ENCODE measurements at places on chromosomes 11 and 22.

DNA sequence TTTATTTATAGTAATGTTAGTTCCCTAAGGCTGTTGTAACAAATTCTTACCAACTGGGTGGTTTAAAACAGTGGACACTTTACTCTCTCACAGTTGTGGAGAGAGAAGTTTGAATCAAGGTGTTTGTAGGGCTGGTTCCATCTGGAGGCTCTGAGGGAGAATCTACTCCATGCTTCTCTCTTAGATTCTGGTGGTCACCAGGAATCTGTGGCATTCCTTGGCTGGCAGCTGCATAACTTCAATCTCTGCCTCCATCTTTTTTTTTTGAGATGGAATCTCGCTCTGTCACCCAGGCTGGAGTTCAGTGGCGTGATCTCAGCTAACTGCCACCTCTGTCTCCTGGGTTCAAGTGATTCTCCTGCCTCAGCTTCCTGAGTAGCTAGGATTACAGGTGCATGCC lies 46.3 kb downstream of the LDLRAD3 start:
- DNase-seq: no peak

DNA sequence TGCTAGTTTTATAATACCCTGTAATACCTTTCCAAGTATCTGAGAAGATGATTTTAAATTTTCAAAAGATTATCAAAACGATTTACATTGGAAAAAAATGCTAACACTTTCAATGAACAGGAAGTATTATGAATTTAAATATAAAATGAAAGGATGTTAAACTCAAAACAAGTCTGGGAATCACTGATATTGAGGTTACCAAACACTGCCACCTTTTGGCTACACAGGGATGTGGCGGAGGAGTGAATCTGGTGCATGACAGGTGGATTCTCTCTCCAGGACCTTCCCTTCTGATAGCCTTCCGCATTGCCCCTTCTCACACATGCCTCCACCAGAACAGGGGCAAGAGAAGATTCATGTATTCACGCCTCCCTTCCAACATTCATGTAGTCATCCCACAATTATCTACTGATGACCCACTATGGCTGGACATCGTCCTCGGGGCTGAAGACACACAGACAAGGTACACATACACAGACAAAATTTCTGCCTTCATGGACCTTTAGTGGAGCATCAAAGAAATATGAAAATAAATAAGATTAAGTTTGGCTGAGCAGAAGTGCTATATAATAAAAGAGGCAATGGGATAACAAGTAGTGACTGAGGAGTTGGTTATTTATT lies 34.7 kb downstream of the ATG16L2 start:
- no peak for DNase-seq

GRCh38 chr22:43976861-43977795 lies 21.9 kb downstream of the SAMM50 start:
- no peak for DNase-seq

GRCh38 chr11:106468531-106468930 lies 391.1 kb downstream of the AASDHPPT start:
- DNase-seq: no peak

DNA sequence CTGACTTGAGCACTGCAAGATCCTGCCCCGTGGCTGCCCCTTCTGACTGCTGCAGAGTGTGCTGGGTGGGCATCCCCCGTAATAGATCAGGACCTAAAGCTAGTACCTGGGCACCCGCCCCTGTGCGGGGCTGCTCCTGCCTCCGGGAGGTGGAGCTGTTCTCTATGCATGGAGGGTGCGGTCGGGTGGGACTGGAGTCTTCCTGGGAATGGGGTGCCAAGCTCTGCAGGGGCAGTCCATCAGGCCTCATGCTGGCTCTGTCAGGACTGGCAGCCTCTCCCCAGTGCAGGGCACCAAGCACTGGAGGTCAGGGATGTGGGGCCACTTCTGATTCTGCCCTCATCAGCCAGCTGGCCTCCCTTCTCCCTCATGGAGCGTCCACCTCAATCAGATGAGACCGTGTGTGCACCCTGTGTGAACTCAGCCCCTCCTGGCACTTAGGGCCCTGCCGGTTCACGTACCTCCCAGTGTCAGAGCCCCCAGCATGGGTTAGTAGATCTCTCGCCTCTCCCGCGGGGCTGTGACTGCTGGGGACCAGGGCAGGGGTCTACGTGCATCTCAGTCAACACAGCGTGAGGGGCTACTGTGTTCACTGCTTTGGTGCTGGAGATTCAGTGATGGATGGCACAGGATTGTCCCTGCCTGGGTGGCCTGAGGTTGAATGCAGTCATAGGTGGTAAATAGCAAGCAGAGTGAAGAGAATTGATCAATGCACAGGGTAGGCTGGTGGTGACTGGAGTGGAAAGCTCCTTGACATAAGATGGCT lies 30.8 kb downstream of the MPPED1 start:
- DNase-seq: no peak

DNA sequence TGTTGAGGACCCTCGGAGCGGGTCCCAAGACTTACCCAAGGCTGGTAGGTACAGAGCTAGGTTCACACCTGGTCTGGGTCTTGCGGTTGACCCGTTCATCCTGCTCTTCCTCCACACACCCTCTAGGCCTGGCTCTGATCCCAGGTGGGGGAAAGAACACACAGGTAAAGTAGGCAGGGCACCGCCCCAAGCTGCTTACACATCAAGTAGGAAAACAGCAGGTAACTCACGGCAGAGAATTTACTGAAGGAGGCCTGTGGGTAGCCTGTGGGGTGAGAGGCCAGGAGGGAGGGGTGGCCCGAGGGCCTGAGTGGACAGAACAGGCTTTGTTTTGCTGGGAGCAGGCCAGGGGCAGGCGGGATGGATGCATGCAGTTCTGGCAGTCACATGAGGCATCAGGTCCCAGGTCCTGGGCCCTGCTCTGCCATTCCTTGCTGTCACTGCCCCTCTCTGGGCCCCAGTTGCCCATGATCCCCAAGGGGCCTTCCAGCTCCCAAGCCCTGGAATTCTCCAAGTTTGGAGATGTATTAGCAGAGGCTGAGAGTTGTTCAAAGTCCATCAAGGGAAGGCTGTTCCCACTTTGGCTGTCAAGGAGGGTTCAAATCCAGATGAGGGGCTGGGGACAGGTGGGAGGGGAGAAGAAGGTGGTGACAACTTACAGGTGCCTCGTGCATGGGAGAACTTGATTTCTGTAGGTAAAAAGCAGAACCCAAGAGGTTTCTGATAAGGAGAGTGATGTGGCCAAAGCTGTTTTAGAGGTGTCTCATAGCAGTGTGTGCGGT lies 5.7 kb downstream of the TSKU start:
- peak; percentile 56 for DNase-seq

DNA sequence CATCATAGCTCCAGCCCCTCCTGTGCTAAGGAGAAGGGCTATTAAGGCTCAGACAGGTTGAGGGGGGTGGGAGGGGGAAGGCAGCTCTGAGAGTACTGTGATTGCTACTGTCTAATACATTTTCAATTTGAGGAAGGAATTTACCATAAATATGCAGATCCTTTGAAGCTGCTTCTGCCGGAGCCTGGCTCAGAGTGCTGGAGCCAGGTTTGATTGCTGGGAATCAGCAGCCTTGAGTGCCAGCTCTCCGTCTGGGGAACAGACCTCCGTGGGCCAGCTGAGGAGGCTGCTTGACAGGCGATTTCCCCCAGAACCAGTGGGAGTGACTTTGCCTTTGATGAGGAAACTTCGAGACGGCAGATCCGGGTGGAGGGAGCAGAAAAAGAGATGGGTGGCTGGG lies 141.7 kb upstream of the TBCEL start:
- DNase-seq: no peak

DNA sequence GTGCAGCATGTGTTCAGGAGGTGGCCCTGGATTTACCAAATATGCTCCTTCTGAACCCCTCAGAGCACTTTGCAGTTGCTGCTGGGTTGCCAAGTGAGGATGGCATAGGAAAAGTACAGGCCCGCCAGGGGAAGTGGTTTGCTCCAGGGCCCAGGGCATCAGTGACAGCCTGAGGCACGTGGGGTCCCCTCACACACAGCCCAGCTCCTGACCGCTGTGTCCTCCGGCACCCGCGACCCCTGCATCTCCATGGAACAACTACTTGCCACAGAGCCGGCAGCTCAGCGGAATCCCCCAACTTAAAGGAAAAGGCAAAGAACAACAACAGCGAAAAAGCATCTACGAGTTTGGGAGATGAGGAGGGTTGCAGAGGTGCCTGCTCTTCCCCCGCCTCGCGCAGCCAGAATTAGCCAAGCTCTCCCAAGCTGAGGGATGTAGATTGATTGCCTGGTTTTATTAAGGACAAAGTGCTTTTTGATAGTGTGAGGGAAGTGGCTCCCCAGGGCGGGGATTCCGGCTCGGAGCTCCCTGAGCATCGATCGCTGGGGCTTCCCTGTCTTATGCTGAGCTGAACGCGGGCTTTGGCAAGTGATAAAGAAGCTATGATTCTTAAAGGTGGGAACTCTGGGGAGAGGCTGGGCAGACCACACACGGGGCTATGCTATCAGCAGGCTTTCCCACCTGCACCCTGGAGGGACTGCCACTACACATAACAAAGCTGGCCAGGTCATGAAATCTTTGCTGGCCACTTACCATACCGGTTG lies 174.5 kb downstream of the CEP164 start:
- no peak for DNase-seq

DNA sequence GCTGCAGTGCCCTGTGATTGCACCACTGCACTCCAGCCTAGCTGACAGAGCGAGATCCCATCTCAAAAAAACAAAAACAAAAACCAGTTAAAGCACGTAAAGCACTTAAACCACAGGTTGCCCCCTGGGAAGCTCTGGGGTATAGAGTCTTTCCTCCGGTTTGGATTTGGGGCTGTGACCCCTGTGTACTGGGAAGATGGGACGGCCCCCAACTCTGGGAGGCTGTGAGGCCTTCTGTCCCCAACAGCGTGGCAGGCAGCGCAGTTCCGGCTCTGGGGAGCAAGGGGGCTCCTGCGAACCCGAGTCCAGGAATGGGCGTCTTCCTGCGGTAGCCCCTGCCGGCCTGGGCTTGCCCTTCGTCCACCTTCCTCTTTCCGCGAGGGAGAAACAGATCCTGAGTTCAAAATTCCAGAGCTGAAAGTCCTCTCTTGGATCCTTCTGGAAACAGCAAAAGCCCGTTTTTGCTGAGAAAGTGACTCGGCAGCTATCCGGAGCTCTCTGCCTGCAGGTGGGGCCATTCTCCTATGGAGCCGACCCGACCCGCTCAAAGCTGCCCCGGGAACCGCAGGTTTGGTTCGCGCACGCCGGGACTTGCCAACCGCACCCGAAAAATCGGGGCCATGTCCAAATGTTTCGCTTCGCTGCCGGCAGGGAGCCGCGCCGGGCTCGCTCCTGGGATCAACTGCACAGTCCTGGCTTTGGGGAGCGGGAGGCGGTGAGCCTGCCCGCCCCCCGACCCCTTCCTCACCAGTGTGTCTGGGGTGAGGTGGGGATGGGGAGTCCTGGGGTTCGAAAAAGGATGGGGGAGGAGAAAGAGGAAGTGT lies 36.3 kb upstream of the POLA2 start:
- DNase-seq: peak; percentile 49

- no peak for DNase-seq
Measured at GRCh38 chr11:35114906-35115687, 23.9 kb upstream of the CD44 start.

DNA sequence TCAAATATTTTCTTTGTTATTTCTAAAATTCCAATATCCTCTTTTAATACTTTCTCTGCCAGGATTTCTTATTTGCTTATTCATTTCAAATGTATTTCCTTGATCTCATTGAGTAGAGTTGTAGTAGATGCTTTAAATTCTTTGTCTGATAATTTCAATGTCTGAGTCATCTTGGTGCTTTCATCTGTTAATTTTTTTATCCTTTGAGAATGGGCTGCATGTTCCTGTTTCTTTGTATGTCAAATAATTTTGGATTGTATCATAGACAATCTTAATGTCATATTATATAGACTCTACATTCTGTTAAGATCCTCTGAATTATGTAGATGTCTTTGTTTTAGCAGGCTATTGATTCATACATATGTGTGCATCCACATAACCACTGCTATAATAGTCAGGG lies 57.5 kb downstream of the MYEOV start:
- DNase-seq: no peak

- no peak for DNase-seq
Measured at GRCh38 chr11:13762718-13763117, 94.2 kb downstream of the FAR1 start.

DNA sequence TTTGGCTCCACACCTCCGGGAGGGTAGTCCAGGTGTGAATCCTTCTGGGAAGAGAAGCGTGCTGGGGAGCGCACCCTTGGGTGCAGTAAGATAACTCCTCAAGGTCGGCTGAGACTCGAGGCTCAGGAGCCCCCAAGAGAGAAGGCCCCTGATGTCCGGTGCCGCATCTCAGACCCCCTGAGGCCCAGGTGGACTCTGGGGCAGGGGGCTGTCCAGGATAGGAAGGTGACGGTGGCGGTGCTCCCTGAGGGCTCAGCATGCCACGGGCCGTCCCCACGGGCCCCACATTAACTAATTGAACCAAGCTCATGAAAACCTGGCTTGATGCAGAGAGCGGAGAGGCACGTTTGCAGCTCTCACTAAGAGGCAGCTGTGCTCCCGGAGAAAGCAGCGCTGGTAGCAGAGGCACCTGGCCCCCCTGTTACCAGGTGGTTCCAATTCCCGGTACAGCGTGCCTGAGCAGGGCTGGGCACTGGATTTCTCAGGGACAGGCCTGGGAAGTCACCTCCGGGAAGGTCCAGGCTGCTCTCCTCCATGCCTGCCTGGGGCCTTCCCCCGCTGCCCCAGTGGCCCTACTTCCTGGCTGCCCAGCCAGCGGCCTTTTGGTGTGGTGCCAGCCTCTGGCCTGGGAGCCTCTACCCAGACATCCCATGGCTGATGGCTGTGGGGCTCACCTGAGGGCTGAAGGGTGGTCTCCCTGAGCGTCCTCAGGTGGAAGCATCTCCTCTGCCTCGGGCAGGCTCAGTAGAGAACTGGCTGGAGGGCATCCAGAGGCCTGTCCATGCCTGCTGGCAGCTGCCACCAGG lies 1.1 kb downstream of the KCNQ1 start:
- peak; percentile 80 for DNase-seq

DNA sequence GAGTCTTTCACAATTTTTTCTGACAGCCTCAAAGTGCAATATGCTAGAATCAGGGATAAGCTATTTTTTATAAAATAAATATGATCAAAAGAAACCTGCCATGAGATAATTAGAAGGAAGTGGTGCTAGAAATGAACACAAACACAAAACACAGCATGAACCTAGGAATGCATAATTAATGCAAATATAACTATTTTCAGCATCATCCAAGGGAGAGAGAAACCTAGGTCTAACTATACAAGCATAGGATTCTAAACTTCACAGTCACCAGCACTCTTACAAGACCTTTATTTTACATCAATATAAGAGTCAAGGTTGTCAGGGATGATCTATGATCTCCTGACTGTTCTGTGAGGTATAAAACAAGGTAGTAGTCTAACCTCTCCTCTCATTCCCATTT lies 29.2 kb downstream of the TTC28 start:
- DNase-seq: no peak
